ENCODE measurements at places on chromosomes 3 and 15.

DNA sequence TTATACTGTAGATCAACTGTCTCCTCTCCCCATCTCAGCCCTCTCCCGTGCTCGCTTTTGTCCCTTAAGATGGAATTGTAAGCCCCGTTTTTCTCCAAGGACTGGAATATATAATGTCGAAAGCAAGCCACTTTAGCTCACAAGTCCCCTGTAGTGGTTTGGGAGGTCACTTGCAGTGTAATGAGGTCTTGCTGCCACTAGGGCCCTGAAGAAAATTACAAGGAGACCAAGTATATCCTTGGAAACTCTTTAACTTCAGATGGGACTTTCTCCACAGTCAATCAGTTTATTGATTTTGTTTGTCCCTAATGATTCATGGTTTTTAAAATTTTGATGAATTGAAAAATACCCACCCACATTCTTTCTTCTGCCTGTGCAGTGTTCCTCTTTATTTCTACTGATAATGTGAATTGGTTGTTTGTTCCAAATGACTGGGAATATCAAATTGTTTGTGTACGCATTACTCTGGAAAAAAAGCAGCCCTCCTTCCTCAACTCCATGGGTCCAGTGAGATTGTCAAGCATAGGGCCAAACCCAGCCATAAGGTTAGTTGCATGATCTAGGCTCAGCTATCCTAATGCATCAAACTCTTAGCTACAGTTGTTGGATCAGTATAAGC, 294.8 kb downstream of the MCTP2 start:
- DNase-seq: no peak

GRCh38 chr3:17094551-17094950, 209.8 kb downstream of the PLCL2 start:
- DNase-seq: no peak

- DNase-seq: no peak
Observed at GRCh38 chr3:46095307-46095706, 68.0 kb upstream of the XCR1 start.

DNA sequence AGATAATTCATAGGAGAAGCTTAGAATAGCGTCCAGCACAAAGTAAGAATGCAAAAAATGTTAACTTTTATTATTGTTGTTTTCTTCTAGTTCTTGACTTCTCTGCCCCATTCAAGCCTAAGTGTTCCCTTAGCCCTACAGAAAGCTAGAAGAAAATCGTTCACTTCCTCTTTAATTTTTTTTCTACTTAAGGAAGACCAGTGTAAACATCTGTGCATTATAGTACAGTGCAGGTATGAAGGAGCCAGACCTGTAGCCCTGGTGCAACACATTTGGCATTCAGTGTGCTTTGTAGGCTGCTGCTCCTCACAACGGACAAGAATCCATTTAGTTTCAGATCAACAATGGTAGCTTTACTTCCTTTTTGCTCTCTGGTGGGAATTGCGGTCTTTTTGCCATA, 127.8 kb upstream of the SLC7A14 start:
- DNase-seq: no peak

DNA sequence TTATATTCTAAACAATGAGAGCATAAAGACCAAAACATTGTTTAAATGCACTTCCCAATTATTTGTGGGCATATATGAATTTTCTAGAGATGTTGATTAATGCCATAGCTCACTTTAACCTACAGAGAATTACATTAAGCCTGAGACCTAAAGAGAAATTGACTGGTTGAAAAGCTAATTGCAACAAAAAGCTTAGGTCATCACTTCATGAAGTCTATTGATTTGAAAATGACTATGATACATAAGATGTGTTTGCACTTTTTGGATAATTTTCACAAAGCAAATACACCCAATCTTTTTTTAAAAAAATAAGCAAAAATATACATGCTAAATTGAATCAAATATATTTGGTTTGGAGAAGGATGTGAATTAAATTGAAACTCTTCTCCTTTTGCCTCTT, 532.8 kb upstream of the GOLIM4 start:
- no peak for DNase-seq

DNA sequence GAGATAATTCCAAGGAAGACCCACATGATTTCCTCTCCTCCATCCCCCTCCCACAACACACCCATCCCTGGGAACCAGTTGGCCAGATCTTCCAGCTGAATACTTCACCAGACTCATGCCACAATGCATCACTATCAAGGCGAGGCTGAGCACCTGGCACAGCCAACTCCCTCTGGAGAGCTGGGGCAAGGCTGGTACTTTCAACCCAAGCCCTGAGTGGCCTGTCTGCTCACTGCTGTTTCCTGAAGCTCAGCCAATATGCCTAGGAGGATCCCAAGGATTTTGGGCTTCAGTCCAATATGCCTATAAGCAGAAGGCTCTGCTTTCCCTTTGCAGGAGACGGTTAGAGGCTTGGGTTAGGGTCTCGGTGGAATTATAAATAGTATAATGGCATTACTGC, 90.9 kb upstream of the NEO1 start:
- no peak for DNase-seq

- no peak for DNase-seq
Observed at GRCh38 chr3:47225310-47225906, 57.2 kb downstream of the KIF9 start.

DNA sequence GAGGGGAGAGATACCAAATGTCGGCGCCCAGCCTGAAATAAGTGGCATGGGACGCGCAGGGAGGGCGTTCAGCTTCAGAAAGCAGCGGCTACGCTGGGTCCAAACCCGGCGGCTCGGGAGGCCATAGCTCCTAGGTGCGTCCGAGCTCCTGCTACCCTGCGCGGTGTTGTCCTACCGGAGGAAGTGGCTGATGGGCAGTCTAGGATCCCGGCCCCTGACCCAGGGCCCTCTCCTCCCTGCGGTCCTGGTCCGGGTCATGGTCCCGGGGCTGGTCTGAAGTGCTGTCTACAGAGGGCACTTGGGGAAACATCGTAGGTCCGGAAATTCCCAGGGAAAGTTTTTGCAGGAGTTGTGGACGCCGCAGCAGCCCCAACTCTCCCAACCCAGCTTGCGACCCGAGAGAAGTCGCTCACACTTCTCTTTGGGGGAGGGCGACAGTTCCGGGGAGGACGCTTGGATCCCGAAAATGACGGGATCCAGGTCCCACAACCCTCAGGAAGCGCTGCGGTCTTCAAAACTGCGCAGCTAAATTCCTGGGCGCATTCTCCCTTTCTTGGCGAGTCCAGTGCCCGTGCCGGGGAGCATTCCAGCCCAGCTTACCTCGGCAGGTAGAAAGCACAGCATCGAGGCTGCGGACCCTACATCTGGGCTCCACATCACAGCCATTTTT, 9.1 kb upstream of the FOXB1 start:
- no peak for DNase-seq

DNA sequence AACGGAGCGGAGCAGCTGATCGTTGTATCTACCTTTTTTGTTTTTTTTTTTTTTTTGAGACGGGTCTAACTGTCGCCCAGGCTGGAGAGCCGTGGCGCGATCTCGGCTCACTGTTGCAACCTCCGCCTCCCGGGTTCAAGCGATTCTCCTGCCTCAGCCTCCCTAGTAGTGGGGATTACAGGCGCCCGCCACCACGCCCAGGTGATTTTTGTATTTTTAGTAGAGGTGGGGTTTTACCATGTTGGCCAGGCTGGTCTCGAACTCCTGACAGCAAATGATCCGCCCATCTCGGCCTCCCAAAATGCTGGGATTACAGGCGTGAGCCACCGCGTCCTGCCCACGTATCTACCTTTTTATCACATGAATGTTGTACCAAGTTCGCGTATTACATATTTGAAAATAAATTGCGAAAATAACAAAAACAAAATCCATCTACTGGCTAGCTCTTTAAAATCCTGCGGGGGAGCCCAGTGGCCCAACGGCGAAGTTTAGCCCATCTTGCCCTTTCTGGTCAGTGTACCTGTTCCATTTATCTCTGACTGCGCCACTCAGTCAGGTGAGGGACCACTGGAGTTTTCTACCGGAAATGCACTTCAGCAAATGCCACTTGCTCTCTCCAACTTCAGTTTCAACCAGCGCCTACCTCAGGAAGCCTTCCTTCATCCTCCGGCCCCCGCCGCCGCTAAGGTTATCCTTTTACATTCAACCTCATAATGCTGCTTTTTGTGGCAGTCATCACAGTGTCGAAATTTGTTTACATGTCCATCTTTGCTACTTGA, 1.2 kb upstream of the EIF3J start:
- no peak for DNase-seq

GRCh38 chr3:160633361-160634083, 43.4 kb upstream of the ARL14 start:
- DNase-seq: no peak

GRCh38 chr3:107985496-107985895, 105.3 kb downstream of the CD47 start:
- DNase-seq: no peak
